ENCODE measurements at places on chromosomes 1 and 21. TPM values are rescaled to one million over a fixed set of nuclear protein-coding genes. Genes with fewer than 3 reads are reported as not detected.

The TSPEAR gene
- 1.8 TPM for total RNA-seq

The TAS1R3 gene
- not detected for total RNA-seq

The RHEX gene
- not detected for total RNA-seq

The LRRIQ3 gene
- 0.42 TPM for total RNA-seq

The ASCL5 gene
- not detected for total RNA-seq

The TIAM1 gene
- total RNA-seq: 23.9 TPM

The SYT14 gene
- 10.6 TPM for total RNA-seq

The CNR2 gene
- total RNA-seq: not detected

The PTGER3 gene
- total RNA-seq: 0.11 TPM

The LPAR3 gene
- total RNA-seq: 37.8 TPM

The IGFN1 gene
- total RNA-seq: not detected

The SV2A gene
- 40.3 TPM for total RNA-seq

The TRAF3IP3 gene
- total RNA-seq: not detected

The CD101 gene
- 0.70 TPM for total RNA-seq

The RCAN1 gene
- total RNA-seq: 4.0 TPM

The AMY1C gene
- total RNA-seq: not detected

The KRTAP13-2 gene
- not detected for total RNA-seq

The MROH7 gene
- total RNA-seq: 0.03 TPM

The RORC gene
- 0.42 TPM for total RNA-seq

The SHISAL2A gene
- total RNA-seq: 1.3 TPM

The LMX1A gene
- 0.59 TPM for total RNA-seq

The ZNF593OS gene
- not detected for total RNA-seq

The GJB4 gene
- total RNA-seq: not detected

The E2F2 gene
- total RNA-seq: 9.9 TPM

The ACKR1 gene
- total RNA-seq: not detected

The DPT gene
- total RNA-seq: not detected

The RPTN gene
- not detected for total RNA-seq

The OR2L2 gene
- not detected for total RNA-seq

The SPATA1 gene
- 1.8 TPM for total RNA-seq

The COL11A1 gene
- 13.4 TPM for total RNA-seq

The SLC45A3 gene
- 19.2 TPM for total RNA-seq

The PRAMEF15 gene
- total RNA-seq: not detected

The PYHIN1 gene
- not detected for total RNA-seq

The PTAFR gene
- 0.55 TPM for total RNA-seq

The FCRL1 gene
- not detected for total RNA-seq

The RNF186 gene
- not detected for total RNA-seq

The TUT4 gene
- total RNA-seq: 52.4 TPM

The LMOD1 gene
- total RNA-seq: 0.42 TPM

The PTP4A2 gene
- total RNA-seq: 444 TPM

The COL16A1 gene
- 13.8 TPM for total RNA-seq

The AGO3 gene
- 28.5 TPM for total RNA-seq

The ALPL gene
- total RNA-seq: 187 TPM

The KRTAP7-1 gene
- not detected for total RNA-seq

The RXFP4 gene
- not detected for total RNA-seq

The SH3BGRL3 gene
- total RNA-seq: 56.7 TPM

The KISS1 gene
- total RNA-seq: not detected
